ENCODE measurements at places on chromosomes 5 and 9.

DNA sequence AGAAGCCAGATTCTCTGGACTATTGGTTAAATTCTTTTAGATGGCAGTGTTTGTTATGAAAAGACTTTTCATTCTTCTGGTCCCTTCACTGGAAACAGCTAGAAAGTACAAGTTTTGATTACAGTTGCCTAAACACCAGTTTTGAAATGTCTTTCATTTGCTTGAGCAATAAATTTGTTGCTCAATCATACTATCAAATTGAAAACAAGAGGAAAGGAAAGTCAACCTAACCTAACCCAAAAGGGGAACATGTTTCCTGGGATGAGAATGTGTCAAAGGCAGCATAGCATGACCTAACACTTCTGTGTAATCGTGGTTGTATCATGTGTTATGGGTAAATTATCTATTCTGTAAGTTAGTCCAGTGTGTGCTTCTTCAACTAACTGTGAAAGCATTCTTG lies 213.2 kb downstream of the TMC1 start:
- DNase-seq, result no peak

GRCh38 chr5:102222772-102223171 lies 73.3 kb downstream of the SLCO4C1 start:
- no peak for DNase-seq

DNA sequence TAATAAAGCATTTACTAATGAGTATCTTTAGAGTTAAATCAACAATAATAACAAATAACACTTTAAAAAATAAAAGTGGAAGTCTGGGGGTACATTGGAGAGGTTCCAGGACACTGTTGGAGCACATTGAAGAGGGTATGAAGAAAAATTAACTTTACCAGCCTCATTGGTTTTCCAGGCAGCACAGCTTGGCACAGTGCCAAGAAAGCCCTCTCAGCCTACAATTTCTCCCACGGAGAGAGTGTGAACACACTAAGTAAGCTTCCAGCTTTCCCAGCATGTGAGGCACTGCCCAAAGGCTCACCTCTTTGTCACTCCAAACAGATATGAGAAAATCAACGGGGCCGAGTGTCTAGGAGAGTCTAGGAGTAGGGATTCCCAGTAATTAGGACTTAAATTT lies 1912.8 kb upstream of the NUDT12 start:
- DNase-seq, result no peak

GRCh38 chr9:130244548-130245165 lies 20.9 kb upstream of the HMCN2 start:
- DNase-seq, result no peak

Measured in NCI-H460 (cell line).